ENCODE measurements at places on chromosomes 13 and 19. TPM values are rescaled to one million over a fixed set of nuclear protein-coding genes. Genes with fewer than 3 reads are reported as not detected.

Gene RABAC1
- polyA plus RNA-seq, result 303 TPM

Gene PSG2
- polyA plus RNA-seq, result not detected

Gene NUMBL
- 3.2 TPM for polyA plus RNA-seq

Gene MEIS3
- polyA plus RNA-seq, result 8.9 TPM

Gene ITGBL1
- 6.3 TPM for polyA plus RNA-seq

Gene KLK15
- 0.34 TPM for polyA plus RNA-seq

Gene ZNF93
- 1.6 TPM for polyA plus RNA-seq

Gene MYO1F
- polyA plus RNA-seq, result 11.7 TPM

Gene CLEC17A
- not detected for polyA plus RNA-seq

Gene PSG11
- not detected for polyA plus RNA-seq

Gene SELENOV
- polyA plus RNA-seq, result not detected

Gene MEIOSIN
- polyA plus RNA-seq, result not detected

Gene NLRP11
- not detected for polyA plus RNA-seq

Gene CEACAM6
- polyA plus RNA-seq, result not detected

Gene KIR3DL2
- polyA plus RNA-seq, result 0.15 TPM

Gene IGFLR1
- 32.3 TPM for polyA plus RNA-seq

Gene ZNF284
- 1.1 TPM for polyA plus RNA-seq

Gene C19orf67
- not detected for polyA plus RNA-seq

Gene BRD4
- polyA plus RNA-seq, result 58.6 TPM

Gene MAG
- polyA plus RNA-seq, result 0.88 TPM

Gene ZSCAN4
- polyA plus RNA-seq, result 0.16 TPM

Gene CD79A
- 6.2 TPM for polyA plus RNA-seq

Gene FUT3
- polyA plus RNA-seq, result 0.16 TPM

Gene COL4A1
- polyA plus RNA-seq, result 121 TPM

Gene F10
- 6.1 TPM for polyA plus RNA-seq

Gene TMEM38A
- 3.3 TPM for polyA plus RNA-seq

Gene FFAR3
- not detected for polyA plus RNA-seq

Gene RINL
- 24.1 TPM for polyA plus RNA-seq

Gene PTPRH
- polyA plus RNA-seq, result 30.1 TPM

Gene C5AR1
- 7.9 TPM for polyA plus RNA-seq

Measured in adrenal gland (tissue), 19 donors.